ENCODE measurements at places on chromosomes 1 and 21.

- no peak for DNase-seq
Measured at GRCh38 chr1:166233750-166234366, 67.1 kb upstream of the FAM78B start.

DNA sequence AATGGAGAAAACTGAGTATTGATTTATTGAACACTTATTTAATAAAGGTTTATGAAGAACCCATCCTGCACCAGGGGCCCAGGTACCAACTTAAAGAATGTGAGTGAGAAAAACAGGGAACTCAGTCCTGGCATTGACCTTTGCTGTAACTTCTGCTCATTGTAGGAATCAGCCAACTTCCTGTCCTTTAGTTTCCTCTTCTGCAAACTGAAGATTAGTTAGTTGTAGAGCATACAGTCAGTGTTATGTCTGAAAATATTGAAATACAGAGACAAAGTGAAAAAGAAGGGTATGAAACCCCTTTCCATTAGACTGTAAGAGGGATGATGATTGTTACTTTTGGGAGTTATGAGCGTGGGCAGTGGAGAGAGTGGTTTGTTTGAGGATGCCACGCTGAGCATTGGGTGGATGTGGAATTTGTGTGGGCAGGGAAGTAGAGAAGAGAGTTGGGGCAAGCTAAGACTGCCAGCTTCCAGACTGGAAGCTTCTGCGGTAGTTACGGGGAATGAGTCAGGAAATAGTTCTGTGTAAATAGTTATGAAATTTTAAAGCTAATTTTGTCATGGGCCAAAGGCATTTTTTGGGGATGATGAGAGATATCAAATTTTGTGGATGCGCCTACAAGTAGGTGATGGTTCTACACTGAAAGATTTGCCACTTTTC is 89.2 kb downstream of the GPR88 start:
- no peak for DNase-seq

GRCh38 chr21:30232011-30232410 is 16.1 kb upstream of the CLDN8 start:
- no peak for DNase-seq

DNA sequence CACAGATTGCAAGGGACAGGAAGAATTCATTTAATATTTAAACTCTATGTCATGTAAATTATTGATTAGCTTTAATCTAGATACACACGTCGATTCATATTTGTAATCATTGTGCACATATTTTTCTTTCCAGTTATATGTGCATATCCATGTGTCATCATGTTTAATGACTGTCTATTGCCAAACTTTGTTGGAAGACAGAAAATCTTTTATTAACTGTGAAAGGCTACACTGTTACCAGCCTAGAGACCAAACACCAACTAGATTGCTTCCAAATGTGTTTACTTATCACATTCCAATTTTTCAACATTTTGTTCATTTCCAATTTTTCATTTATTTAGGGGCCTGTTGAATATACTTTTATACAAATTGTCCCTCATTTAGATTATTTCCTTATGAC is 43.2 kb upstream of the CACHD1 start:
- DNase-seq, result no peak

- DNase-seq, result no peak
Measured at GRCh38 chr1:198273748-198274295, 117.0 kb downstream of the NEK7 start.

DNA sequence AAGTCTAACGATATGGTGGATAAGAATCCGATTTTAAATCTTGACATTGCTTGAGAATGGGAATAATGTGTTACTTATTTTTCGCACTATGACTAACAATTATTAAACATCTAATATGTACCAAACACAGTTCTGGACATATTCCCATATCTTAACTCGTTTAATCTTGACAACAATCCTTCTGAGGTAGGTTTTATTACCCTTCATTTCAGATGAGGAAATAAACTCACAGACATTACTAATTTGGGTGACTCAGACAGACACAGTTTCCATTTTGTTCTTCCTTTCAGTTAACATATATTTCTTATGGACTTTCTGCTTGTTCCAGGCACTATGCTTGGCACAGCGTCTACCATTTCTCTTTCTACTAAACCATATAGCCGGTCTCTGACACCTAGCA is 244.8 kb downstream of the SMYD3 start:
- no peak for DNase-seq

GRCh38 chr1:43352881-43353280 is 5.9 kb upstream of the CDC20 start:
- no peak for DNase-seq

GRCh38 chr21:32917362-32918135 is 108.2 kb upstream of the OLIG2 start:
- DNase-seq, result no peak

- DNase-seq, result no peak
Measured at GRCh38 chr1:35666916-35667315, 25.6 kb upstream of the PSMB2 start.

Data from CD4-positive, alpha-beta T cell treated with Interleukin-17A for 1 hour (primary cell).